Left colon (tissue), 2 donors: ENCODE measurements at places on chromosomes 2 and 18. TPM values are rescaled to one million over a fixed set of nuclear protein-coding genes. Genes with fewer than 3 reads are reported as not detected.

Gene SP100
- total RNA-seq = 65.5 TPM

DNA sequence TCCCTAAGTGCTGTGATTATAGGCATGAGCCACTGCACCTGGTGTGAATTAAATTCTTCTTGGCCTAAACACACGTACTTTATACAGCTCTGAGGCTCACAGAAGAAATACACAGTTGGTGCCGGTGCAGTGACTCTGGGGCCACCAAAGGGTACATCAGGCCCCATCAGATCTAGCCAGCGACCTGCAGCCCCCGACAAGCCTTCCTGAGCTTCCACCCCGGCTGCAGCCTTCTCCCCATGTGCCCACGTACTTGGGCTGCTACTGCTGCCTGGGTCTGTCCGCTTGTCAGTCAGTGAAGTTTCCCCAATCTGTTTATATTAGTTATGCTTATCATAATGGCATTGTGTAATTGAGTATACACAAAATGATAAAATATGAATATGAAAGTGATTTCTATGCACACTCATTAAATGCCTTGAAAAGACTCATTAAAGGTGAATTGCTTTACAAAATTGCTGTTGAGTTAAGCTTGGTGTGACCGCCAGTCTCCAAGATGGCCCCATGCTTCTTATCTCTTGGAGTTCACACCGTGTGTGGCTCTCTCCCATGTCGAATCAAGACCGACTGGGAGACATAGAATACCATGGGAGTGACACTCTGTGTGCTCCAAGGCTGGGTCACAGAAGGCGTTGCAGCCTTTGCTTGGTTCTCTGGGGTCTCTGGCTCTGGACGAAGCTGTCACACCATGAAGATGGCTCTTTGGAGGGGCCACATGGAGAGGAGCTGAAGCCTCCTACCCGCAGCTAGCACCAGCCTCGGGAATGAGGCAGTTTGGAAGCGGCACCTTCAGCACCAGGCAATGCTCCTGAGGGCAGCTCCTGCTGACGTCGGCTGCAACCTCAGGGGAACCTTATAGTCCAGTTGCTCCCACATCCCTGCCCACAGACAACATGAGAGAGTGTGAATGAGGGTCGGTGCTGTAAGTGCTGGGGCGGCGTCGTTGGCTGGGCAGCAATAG is 29.2 kb upstream of the HPCAL1 start:
- DNase-seq = peak; percentile 2

DNA sequence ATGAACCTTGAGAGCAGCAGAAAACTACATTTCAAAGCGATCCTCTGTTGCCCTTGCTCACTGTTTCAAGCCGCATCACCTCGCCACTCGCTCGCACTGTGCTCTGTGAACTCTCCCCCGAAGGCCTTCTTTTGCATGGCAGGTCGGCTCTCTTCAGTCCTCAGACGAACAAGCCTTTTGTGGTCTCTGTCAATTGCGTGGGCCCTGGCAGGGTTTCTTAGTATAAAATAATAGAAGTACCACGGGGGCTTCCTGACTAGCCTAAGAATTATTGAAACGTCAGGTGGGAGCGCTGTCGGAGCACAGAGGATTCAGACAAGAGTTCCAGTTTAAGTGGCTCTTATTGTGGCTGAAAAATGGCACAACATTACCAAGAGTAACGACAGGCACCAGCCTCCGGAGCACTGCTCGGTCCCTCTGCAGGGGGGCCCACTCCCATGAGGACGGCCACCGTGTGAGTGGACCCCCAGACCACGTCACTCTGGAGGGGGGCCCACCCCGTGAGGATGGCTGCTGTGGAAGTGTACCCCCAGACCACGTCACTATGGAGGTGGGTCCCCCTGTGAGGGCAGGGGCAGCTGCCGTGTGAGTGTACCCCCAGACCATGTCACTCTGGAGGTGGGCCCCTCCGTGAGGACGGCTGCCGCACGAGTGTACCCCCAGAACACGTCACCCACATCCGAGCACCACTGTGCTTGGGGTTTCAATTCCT is 237.7 kb downstream of the HDAC4 start:
- DNase-seq = peak; percentile 2

GRCh38 chr2:120448961-120449810 is 103.2 kb downstream of the INHBB start:
- no peak for DNase-seq

- no peak for DNase-seq
Measured at GRCh38 chr18:32776561-32776960, 3.7 kb upstream of the KLHL14 start.

DNA sequence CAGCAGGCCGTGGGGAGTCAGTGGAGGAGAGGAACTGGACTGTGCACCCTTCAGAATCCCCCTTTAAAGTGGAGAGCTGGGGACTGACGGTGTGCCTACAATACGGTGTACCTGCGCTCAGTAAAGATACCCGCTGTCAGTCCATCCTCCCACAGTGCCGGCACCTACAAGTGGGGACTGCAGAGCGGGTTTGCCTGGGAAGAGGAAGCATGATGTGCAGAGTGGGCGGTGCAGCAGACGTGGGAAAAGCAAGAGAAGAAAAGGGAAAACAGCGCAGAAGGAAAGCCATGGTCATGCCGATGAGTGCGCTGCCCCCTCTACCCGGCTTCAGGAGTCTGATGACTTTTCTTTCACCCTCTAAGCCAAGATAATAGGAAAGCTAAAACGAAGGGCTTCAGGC is 148.0 kb downstream of the TPO start:
- DNase-seq = no peak

Gene CDH2
- 1.8 TPM for total RNA-seq

Gene RRM2
- total RNA-seq = 40.0 TPM

DNA sequence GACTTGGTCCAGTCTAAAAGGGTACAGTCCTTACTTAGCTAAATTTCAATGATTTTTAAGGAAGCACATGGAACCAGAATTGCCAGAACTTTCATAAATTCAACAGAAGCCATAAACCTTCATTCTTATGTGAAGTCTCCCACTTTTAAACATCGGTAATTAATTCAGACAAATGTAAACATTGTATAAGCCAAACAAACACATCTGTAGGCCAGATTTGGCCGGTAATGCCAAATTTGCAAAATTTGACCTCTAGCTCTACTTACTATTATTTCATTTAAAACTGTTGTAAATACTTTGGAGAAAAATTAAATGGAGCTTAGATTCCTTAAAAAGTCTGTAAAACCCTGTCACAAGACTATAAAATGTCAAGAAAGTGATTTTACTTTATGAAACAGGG is 83.2 kb upstream of the GALNT5 start:
- DNase-seq = no peak
